Activated T-helper 2 cell treated with anti-CD3 and anti-CD28 coated beads, Interferon-gamma antibody, Interleukin-2, Interleukin-4, amounts not matched to agents 10 μg/mL and 5 μg/mL and 100 μg/mL, durations not matched to agents 14 hours and 24 hours and 36 hours (primary cell): ENCODE measurements at places on chromosomes 16 and 17.

- DNase-seq, result no peak
- H3K36me3 ChIP-seq, result no peaks in the 10 kb centered on the region
- H3K4me1 ChIP-seq, result peaks cover 2% of the 10 kb centered on the region
- H3K27ac ChIP-seq, result no peak overlapping the region
- H3K27me3 ChIP-seq, result no peaks in the 10 kb centered on the region
- H3K4me3 ChIP-seq, result no peak overlapping the region
Measured at GRCh38 chr16:84876873-84877606, 57.3 kb downstream of the CRISPLD2 start.

- DNase-seq, result no peak
- H3K27me3 ChIP-seq, result no peaks in the 10 kb centered on the region
- peaks cover 14% of the 10 kb centered on the region for H3K36me3 ChIP-seq
- peak overlapping the region; percentile 78 for H3K27ac ChIP-seq
- H3K4me1 ChIP-seq, result peaks cover 31% of the 10 kb centered on the region
- no peak overlapping the region for H3K4me3 ChIP-seq
Measured at GRCh38 chr17:2406903-2407790, 6.3 kb upstream of the MNT start.

GRCh38 chr17:850851-851763 is 69.0 kb downstream of the MRM3 start:
- no peaks in the 10 kb centered on the region for H3K36me3 ChIP-seq
- DNase-seq, result no peak
- H3K4me1 ChIP-seq, result peaks cover 8% of the 10 kb centered on the region
- peaks cover 17% of the 10 kb centered on the region for H3K27me3 ChIP-seq
- H3K27ac ChIP-seq, result no peak overlapping the region
- no peak overlapping the region for H3K4me3 ChIP-seq

GRCh38 chr17:80586846-80587228 is 42.2 kb downstream of the RPTOR start:
- peak overlapping the region; percentile 36 for H3K27ac ChIP-seq
- H3K4me1 ChIP-seq, result peaks cover 46% of the 10 kb centered on the region
- H3K4me3 ChIP-seq, result peak overlapping the region; percentile 35
- H3K36me3 ChIP-seq, result peaks cover 8% of the 10 kb centered on the region
- no peaks in the 10 kb centered on the region for H3K27me3 ChIP-seq

GRCh38 chr17:17361867-17362539 is 58.8 kb downstream of the NT5M start:
- H3K27ac ChIP-seq, result no peak overlapping the region
- no peak for DNase-seq
- H3K4me3 ChIP-seq, result no peak overlapping the region
- H3K36me3 ChIP-seq, result no peaks in the 10 kb centered on the region
- no peaks in the 10 kb centered on the region for H3K4me1 ChIP-seq

- peaks cover 2% of the 10 kb centered on the region for H3K4me1 ChIP-seq
- no peaks in the 10 kb centered on the region for H3K27me3 ChIP-seq
- no peak for DNase-seq
- H3K36me3 ChIP-seq, result peaks cover 5% of the 10 kb centered on the region
- no peak overlapping the region for H3K4me3 ChIP-seq
Measured at GRCh38 chr16:66508248-66508913, 41.5 kb downstream of the TK2 start.

GRCh38 chr17:13395346-13395745 is 206.4 kb downstream of the HS3ST3A1 start:
- H3K27me3 ChIP-seq, result no peaks in the 10 kb centered on the region
- no peak overlapping the region for H3K4me3 ChIP-seq
- no peak for DNase-seq
- no peak overlapping the region for H3K27ac ChIP-seq
- no peaks in the 10 kb centered on the region for H3K36me3 ChIP-seq

DNA sequence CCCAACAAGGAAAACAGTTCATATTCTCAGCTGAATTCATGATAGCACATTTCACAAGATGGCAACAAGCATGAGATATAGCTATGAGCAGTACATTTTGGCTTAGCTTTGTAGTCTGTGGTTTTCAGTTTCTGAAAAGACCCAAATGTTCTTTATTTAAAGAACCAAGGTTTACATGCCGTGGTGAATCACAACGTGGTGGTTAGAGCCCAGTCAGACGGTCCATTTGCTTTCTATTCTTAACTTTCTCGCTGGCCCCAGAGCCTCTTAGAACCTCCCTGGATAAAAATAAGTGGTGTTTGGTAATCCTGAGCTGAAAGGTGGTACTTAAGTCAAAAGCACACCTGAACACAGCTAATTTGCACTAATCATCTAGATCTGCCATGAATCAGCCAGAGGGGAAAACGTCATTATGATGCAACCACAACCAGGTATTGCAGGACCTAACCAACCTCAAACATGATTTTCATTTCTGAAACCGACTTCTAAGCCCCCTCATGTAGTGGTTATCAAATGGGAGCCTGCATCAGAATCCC is 18.6 kb upstream of the HAPSTR1 start:
- peaks cover 16% of the 10 kb centered on the region for H3K36me3 ChIP-seq
- no peak for DNase-seq

DNA sequence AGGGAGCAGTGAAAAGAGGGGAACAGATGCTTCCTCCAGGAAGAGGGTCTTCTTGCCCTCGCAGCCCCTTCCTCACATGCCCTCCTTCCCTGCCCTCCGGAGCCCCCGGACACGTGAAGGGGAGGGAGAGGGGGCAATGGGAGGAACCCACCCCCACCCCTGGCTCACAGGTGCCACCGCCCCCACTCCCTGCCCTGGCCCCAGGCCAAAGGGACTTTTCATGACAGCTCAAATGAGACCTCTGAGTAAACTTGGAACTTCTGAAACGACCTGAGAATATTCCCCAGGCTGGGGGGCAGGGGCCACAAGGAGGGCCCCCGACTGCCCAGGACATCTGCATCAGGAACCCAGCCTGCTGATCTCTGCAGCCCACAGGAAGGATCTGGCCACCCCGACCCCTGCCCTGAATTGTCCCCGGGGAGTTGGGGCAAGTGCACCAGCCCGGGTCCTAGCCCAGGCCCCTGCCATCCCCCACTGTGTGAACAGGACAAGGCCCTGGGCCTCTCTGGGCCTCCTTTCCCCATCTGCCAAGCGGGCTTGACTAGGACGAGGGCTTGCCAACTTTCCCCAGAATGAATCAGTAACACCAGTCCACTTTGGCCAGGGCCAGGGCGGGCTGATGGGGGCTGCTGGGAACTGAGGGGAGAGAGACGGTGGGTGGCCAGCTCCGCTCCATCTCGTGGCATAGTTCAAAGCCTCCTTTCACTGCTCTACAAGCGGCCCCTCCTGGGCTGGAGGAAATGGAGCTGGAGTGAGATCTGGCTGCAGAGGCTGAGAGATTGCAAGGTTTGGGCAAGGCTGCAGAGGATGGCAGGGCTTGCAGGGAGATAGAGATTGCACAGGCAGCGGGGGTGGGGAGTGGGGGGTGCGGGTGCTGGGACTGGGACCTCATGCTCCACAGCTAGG is 3.8 kb downstream of the IL21R start:
- peaks cover 60% of the 10 kb centered on the region for H3K4me1 ChIP-seq
- peak overlapping the region; percentile 96 for H3K27ac ChIP-seq
- no peaks in the 10 kb centered on the region for H3K27me3 ChIP-seq

GRCh38 chr17:1122533-1123392 is 57.0 kb downstream of the ABR start:
- peak; percentile 74 for DNase-seq
- no peaks in the 10 kb centered on the region for H3K36me3 ChIP-seq
- no peak overlapping the region for H3K27ac ChIP-seq

GRCh38 chr16:80824623-80825364 is 20.4 kb upstream of the CDYL2 start:
- no peaks in the 10 kb centered on the region for H3K36me3 ChIP-seq
- peaks cover 3% of the 10 kb centered on the region for H3K4me1 ChIP-seq
- peaks cover 22% of the 10 kb centered on the region for H3K27me3 ChIP-seq
- H3K4me3 ChIP-seq, result no peak overlapping the region

DNA sequence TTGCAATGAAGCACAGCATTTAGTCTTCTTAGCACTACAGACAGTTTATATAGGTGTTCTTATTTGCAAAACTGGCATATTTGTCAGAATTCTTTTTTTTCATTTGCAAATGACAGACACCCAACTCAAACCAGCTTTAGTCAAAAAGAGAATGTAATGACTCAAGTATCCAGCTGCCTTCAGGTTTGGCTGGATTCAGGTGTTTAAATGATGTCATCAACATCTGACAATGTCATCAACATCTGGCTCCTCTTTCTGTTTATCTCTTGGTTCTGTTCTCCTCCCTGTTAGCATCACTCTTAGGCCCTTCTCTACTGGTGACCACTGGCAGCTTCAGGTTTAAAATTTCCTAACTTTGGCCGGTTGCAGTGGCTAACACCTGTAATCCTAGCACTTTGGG is 18.9 kb downstream of the TMC5 start:
- no peak overlapping the region for H3K27ac ChIP-seq
- H3K4me3 ChIP-seq, result no peak overlapping the region
- H3K27me3 ChIP-seq, result no peaks in the 10 kb centered on the region
- H3K4me1 ChIP-seq, result peaks cover 10% of the 10 kb centered on the region
- H3K36me3 ChIP-seq, result no peaks in the 10 kb centered on the region

GRCh38 chr16:17348042-17348783 is 122.5 kb downstream of the XYLT1 start:
- H3K27me3 ChIP-seq, result no peaks in the 10 kb centered on the region
- H3K36me3 ChIP-seq, result peaks cover 23% of the 10 kb centered on the region
- peak overlapping the region; percentile 97 for H3K27ac ChIP-seq
- no peak for DNase-seq
- peaks cover 61% of the 10 kb centered on the region for H3K4me1 ChIP-seq
- no peak overlapping the region for H3K4me3 ChIP-seq

DNA sequence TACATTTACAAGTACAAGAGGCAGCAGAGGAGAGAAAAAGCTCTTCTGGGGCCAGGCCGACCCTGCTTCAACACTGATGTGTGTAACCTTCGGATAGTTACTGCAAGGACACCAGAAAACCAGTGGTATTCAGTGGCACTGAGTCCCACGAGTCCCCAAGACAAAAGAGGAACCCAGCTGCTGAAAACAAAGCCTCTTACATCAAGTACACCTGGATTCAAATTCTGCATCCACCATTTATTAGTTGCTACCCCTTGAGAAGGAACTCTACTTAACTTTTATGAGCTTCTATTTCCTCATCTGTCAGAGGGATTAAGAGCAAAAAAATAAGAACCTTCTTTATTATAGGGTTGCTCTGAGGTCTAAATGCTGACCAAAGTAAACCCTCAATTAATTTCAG is 2.6 kb downstream of the EARS2 start:
- no peak overlapping the region for H3K27ac ChIP-seq
- H3K4me1 ChIP-seq, result peaks cover 11% of the 10 kb centered on the region
- no peak for DNase-seq
- no peak overlapping the region for H3K4me3 ChIP-seq
- H3K36me3 ChIP-seq, result peaks cover 26% of the 10 kb centered on the region

DNA sequence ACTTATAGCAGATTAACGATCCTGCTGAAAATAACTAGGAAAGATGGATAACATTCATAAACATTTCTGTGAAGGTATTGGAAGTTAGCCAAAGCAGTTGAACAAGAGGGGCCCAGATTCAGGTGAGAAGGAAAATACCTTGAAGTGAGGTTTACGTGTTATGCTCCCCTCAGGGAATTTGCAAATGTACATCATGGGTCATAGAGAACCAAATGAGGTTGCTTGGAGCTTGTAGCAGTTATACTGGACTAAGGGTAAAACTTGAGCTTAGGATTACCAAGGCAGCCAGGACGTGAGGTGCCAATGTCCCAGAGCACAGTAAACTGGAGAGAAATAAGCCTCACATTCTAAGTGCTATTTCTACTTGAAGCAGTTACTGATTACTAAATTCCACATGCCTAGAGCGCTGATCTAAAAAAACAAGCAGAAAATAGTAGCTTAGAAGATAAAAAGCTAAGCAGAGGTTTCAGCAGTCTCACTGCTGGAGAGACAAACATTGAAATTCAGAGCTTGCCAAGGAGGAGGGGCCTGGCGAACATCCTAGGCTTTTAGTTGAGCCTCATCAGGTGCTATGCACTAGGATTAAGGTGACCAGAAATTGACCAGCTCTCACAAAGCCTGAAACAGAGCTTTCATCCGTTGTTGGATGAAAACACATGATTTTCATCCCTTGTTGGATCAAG is 136.7 kb upstream of the FAM20A start:
- H3K4me1 ChIP-seq, result no peaks in the 10 kb centered on the region
- H3K27ac ChIP-seq, result no peak overlapping the region
- no peaks in the 10 kb centered on the region for H3K36me3 ChIP-seq
- no peak for DNase-seq

GRCh38 chr16:17372386-17372785 is 98.4 kb downstream of the XYLT1 start:
- no peak overlapping the region for H3K27ac ChIP-seq
- DNase-seq, result no peak
- peaks cover 10% of the 10 kb centered on the region for H3K36me3 ChIP-seq
- no peaks in the 10 kb centered on the region for H3K27me3 ChIP-seq
- H3K4me3 ChIP-seq, result no peak overlapping the region

DNA sequence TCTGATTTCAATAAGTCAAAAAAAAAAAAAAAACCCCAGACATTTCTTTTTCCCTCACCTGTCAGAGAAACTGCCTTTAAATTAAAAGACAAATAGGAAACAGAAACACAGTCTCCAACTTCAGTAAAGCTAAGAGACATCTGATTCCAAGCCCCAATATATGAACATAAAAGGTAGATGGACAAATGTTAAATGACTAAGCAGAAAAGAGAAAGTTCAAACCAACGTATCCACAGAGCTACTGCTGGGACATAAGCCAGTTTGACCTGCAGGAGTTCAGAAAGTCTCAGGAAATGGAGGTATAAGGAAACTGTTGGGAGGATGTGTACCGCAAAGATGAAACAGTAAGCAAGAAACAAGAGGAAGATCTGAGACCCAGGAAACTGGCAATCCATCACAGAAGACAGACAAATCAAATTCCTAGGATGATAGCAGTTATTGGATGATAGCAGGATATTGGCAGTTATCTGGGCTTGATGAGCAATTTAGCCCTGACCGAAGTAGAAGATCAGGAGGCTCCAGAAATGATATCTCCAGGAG is 135.0 kb downstream of the BRIP1 start:
- no peak overlapping the region for H3K4me3 ChIP-seq
- peaks cover 20% of the 10 kb centered on the region for H3K36me3 ChIP-seq
- H3K27ac ChIP-seq, result peak overlapping the region; percentile 7
- no peaks in the 10 kb centered on the region for H3K27me3 ChIP-seq

DNA sequence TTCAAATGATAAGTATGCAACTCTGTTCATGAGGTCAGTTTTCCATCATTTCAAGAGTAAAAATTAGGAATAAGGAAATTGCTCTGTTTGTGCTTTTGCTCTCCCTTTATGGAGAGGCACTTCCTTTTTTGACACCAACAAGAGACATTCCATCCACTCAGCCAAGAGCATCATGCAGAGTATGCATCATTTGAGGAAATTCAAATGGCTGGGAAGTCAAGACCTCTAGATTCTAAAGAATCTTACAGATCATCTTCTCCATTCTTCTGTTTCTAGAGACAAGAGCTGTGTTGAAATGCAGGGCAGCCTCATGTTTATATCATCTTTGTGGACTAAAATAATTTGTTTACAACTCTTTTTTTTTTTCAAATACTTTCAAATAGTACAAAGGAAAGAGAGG is 669.4 kb downstream of the CDH11 start:
- H3K4me1 ChIP-seq, result no peaks in the 10 kb centered on the region
- H3K27ac ChIP-seq, result no peak overlapping the region
- H3K36me3 ChIP-seq, result no peaks in the 10 kb centered on the region
- no peaks in the 10 kb centered on the region for H3K27me3 ChIP-seq
